HS-27A (cell line): ENCODE measurements at places on chromosomes 1 and 21.

- DNase-seq: no peak
Measured at GRCh38 chr1:246265481-246265880, 241.6 kb downstream of the SMYD3 start.

GRCh38 chr1:78325293-78325692 lies 165.5 kb upstream of the PTGFR start:
- DNase-seq: no peak

- no peak for DNase-seq
Measured at GRCh38 chr1:211830055-211830327, 572 bp downstream of the LPGAT1 start.

DNA sequence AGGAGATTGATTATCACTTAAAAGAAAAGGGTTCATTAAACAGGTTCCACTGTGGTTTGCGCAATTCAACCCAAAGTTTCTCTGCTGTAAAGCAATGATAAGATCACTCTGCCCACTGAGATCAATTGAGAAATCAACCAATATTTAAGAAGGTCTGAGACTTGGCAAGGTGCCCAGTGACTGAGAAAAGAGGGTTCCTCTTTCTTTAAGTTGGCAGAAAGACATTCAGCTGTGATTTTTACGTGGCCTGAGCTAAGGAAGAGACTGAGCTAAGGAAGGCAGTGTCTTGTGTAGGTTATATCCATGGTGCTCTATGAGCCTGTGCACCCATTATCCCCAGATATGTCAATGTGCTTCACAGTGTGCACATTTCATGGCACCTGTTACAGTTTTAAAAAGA lies 344.1 kb downstream of the DISC1 start:
- DNase-seq: no peak

DNA sequence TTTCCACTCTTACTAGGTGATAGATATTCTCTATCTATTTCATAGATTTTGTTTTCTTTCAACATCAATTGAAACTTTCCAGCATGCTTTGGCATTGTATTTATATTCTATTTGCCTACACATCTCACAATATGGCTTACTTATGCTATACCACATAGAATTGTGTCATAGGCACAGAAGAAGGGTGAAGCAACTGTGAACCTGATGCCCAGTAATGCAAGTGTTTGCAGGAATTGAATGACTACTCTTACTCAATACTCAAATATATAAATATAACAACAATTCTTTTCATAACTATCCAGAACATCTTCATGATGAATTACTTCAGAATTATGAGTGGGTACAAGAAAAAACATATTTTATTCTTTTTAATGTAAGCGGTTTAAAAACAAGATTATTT lies 165.9 kb downstream of the PTBP2 start:
- DNase-seq: no peak

DNA sequence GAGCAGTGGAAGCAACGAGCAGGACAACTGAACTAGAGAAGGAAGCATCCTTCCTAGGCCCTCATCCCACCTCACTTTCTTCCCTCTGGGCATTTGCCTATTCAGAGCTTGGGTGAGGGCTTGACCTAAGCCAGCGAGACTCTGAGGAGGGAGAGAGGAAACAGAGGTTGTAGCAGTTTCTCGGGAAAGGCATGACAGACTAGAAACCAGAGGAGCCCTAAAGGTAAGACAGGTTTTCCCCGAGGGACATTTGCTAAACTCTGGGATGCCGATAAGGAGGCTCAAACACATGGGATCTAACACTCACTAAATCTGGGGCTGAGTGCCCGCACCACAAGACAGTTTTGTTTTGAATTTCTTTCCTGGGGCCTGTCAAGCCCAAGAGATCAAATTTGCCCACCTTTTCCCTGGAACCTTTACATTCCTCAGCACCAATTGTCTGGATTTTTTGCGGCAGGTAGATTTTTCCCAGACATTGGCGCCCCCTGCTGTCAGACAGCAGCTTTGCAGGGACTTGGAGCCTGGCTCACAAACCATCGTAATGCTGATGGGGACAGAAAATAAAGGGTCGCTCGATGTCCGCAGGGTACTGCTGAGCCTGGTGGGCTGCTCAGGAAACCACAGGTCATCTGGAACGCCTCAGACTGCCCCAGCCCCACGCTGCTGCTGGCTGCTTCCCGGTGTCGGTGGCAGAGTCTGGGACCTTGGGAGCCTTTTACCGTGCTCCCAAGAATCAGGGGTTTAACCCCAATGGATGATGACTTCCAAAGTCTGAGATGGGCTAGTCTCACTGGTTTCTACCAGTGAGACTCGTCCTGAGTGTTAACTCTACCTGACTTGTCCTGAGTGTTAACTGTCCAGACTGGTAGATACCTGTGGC lies 23.4 kb upstream of the TSPAN2 start:
- DNase-seq: no peak

- no peak for DNase-seq
Measured at GRCh38 chr1:245008761-245009160, 144.4 kb upstream of the HNRNPU start.

DNA sequence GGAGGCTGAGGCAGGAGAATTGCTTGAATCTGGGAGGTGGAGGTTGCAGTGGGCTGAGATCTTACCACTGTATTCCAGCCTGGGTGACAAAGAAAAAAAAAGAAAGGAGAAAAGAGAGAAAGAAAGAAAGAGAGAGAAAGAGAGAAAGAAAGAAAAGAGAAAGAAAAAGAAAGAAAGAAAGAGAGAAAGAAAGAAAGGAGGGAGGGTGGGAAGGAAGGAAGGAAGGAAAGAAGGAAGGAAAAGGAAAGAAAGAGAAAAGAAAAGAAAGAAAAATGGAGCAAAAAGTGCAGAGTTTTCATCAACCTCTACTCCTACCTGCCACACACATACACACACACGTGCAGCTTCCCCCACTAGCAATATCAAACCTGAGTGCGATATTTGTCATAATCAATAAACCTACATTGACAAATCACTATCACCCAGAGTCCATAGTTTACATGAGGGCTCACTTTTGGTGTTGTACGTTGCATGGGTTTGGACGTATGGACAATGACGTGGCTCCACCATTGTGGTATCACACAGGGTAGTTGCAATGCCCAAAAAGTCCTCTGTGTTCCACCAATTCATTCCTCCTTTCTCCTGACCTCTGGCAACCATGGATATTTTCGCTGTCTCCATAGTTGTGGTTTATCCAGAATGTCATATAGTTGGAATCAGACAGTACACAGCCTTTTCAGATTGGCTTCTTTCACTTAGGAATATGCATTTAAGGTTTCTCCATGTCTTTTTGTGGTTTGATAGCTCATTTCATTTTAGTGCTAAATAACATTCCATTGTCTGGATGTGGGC lies 36.5 kb downstream of the EVA1C start:
- no peak for DNase-seq

GRCh38 chr1:10838541-10838940 lies 42.1 kb upstream of the CASZ1 start:
- no peak for DNase-seq
